Coronary artery (tissue), 2 donors: ENCODE measurements at places on chromosomes 6 and 20.

- DNase-seq: no peak
Observed at GRCh38 chr6:36955671-36956445, 1.3 kb downstream of the PI16 start.

DNA sequence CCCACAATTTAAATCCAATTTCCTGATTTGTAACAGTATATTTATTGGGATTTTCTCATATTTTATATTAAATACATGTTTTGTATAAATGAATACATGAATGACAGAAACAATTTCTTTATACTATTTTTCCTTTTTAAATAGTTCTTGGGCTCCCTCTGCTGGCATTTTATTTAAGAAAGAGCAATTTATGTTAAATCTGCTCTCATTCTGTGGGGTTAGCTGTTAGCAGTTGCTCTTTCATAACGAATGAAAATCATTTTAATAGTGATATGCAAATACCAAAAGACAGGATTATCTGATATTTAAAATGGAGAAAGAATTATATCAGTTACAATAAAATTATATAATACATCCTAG, 118.3 kb downstream of the RALGAPA2 start:
- no peak for DNase-seq

- no peak for DNase-seq
Observed at GRCh38 chr20:51378171-51378928, 164.2 kb downstream of the NFATC2 start.

DNA sequence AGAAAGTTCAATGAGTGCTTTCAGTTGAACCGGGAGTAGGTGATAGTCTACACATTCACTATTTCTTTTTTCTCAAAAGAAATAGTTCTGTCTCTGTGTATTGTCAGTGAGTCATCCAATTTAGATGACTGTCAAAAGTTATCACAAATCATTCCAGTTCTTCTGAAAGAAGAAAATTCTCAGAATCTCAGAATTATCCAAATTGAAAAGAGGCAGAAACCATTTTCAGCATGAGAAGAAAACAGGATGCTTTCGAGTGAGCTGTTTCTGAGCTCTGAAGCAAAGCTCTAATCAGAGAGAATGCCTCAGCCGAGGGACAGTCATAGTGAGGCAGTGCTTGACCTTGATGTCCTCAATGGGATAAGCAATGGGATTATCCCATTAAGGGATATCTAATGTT, 97.9 kb downstream of the HUS1B start:
- DNase-seq: no peak

DNA sequence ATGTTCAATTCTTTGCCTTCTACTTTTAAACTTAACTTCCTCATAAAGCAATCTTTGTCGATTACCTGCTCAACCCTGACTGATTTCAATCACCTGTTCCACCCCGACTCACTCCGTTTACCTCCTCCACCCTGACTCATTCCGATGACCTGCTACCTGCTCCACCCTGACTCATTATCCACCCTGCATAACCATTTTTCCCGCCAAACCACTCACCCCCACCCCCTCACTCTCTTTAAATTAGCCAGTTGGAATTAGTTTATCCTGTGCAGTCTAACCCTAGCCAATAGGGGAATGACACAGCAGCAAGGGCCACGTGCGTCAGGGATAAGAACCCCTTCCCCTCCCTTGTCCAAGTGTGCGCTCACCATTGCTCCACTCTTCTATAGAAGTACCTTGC, 56.7 kb upstream of the MRAP2 start:
- DNase-seq: no peak

- no peak for DNase-seq
Observed at GRCh38 chr20:725491-725890, 42.8 kb downstream of the SLC52A3 start.
